T-helper 17 cell (primary cell): ENCODE measurements at places on chromosomes 3 and 15.

GRCh38 chr3:64915778-64916177 lies 228.0 kb upstream of the ADAMTS9 start:
- no peak for DNase-seq

DNA sequence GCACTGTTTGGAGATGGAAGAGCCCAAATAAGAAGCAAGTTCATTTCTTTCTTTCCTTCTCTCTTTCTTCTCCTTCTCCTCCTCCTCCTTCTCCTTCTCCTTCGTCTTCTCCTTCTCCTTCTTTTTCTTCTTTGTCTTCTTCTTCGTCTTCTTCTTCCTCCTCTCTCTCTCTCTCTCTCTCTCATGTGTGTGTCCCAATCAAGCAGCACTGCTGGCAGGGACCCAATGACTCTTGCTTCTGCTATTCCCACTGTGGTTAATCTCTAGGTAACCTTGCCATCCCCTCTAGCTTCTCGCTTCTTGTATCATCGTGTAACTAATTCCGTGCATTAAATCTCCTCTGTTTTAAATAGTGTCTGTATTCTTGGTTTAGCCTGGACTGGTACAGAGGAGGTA lies 26.1 kb upstream of the ZNF280D start:
- DNase-seq: no peak

GRCh38 chr3:31106204-31106603 lies 211.7 kb upstream of the GADL1 start:
- DNase-seq: no peak

- no peak for DNase-seq
These were observed 17.8 kb downstream of the DIPK2A start for GRCh38 chr3:143989461-143989860.

- no peak for DNase-seq
These were observed 515.2 kb upstream of the CCDC54 start for GRCh38 chr3:106862067-106862466.

DNA sequence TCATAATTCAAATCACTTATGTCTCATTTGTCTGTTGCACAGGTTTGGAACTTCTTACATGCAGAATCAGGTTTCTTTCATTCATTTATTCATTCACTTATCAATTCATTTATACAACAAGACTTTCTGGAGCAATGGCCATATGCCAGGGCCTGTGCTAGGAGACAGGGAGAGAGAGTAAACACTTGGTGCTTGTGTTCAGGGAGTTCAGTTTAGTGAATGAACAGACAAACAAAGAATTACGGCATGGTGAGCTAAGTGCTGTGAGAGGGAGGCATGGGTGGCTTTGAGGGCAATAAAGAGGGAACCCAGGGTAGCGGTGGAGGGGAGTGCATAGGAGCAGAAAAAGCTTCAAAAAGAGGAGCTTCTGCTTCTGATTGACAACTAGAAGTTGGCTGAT lies 8.5 kb upstream of the IREB2 start:
- DNase-seq: no peak

GRCh38 chr3:189766416-189766815 lies 135.2 kb downstream of the TP63 start:
- DNase-seq: no peak

DNA sequence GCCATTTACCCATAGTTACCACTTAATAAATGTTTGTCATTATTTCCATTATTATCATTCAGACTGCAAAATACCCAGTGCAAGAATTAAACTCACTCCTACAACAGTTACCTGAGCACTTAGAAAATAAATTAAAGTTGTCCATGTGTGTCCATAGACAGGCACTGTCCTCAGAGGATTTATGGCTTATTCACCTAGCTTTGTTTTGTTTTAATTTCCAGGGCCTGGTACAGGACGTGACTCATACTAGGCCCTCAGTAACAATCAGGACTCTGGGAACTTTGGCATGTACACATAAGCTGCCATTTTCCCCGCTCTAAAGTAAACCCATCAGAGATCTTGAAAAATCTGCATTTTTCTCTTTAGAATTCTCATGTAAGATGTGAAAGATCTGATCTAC lies 458.5 kb upstream of the ARRDC4 start:
- no peak for DNase-seq

- DNase-seq: no peak
These were observed 270.0 kb upstream of the HES1 start for GRCh38 chr3:193865896-193866480.

GRCh38 chr15:89458440-89458839 lies 37.9 kb downstream of the RHCG start:
- DNase-seq: no peak

DNA sequence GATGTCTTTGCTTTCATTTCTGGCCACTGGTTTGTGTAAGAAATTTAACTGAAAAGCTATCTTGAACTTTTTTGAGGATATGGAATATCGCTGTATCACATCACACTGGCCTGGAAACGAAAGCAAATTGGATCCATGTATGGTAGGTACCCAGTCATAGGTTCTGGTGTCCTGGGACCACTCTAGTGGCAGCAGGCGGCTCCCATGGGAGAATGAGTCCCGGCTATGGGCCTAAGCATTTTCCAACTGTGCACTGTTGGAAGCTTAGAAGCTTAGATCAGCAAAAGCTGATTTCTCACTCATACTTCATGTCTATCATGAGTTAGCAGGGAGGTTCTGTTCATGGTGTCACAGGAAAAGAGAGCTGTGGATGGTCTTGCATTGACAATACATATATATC lies 323.2 kb downstream of the PLCL2 start:
- DNase-seq: no peak

DNA sequence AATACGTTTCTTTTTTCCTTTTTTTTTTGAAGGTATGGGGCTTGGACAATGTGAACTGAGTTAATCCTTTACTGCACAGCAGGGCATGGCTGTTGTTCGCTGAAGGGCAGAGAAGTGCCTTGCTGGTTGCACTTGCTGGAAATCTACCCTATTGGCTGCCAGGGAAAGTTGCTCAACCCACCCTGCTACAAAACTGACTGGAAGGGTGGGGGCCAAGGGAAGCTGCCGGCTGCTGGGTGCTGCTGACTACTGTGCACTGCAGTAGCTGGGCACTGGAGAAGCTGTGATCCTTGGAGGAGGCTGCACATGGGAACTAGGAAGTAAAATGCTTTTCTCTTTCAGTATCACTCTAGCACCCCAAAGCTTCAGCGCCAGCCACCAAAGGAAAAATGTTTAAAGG lies 70.5 kb downstream of the ETV5 start:
- DNase-seq: no peak

GRCh38 chr15:100101426-100102089 lies 240.2 kb downstream of the ADAMTS17 start:
- no peak for DNase-seq

DNA sequence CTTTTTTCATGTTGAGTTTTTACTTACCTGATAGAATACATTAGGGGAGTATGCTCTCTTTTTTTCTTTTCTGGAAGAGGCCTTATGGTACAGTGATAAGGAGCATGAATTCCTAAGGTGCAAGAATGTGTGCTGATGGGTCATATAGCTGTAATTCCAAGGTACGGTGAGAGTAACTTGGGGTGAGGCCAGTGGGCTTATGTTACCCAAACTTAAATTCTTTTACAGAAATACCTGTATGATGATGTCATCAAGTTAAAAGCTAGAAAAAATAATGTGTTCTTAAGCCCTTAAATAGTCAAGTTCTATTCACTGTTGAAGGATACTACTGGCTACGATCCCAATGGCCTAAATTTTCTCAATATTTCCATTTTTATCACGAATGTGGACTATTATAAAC lies 111.2 kb downstream of the GMPS start:
- DNase-seq: no peak

DNA sequence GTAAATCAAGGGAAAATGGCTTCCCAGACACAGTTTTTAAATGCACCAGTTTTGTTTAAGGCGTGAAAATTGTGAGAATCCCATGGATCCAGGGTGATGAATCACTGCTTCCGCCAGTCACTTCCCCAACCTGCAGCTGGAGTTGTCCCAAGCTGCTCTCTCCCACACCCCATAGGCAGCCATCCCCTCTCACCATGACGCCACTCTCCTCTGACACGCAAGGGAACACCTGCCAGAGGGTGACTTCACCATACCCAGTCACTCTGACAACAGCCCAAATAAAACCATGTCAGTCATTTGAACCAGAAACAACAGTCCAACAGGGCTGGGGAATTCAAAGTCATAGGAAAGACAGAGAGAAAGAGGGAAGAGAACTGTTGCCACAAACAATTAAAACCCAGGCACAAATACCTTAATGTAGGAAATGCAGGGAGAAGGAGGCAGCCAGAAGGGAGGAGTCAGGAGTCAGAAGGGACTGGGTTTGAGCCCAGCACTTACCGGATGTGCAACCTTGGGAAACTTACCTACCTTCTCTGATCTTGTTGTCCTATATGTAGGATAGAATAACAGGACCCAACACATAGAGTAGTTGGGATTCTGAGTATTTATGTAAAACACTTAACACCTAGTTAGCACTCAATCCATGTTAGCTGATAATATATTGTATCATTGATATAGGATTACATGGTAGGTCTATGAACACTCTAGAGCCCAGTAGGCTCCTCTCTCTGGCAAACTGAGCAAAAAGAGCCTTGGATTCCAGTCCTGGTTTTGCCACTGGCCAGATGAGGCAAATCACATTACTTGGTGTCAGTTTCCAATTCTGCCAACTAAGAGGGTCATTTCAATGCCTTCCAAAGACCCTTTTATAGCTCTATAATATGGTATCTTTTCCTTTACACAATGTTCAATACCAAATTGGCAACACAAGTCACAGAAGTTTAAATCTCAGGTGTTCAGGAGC lies 326.3 kb upstream of the ICE2 start:
- no peak for DNase-seq

- DNase-seq: no peak
These were observed 12.6 kb downstream of the OSBPL10 start for GRCh38 chr3:31968369-31968926.

DNA sequence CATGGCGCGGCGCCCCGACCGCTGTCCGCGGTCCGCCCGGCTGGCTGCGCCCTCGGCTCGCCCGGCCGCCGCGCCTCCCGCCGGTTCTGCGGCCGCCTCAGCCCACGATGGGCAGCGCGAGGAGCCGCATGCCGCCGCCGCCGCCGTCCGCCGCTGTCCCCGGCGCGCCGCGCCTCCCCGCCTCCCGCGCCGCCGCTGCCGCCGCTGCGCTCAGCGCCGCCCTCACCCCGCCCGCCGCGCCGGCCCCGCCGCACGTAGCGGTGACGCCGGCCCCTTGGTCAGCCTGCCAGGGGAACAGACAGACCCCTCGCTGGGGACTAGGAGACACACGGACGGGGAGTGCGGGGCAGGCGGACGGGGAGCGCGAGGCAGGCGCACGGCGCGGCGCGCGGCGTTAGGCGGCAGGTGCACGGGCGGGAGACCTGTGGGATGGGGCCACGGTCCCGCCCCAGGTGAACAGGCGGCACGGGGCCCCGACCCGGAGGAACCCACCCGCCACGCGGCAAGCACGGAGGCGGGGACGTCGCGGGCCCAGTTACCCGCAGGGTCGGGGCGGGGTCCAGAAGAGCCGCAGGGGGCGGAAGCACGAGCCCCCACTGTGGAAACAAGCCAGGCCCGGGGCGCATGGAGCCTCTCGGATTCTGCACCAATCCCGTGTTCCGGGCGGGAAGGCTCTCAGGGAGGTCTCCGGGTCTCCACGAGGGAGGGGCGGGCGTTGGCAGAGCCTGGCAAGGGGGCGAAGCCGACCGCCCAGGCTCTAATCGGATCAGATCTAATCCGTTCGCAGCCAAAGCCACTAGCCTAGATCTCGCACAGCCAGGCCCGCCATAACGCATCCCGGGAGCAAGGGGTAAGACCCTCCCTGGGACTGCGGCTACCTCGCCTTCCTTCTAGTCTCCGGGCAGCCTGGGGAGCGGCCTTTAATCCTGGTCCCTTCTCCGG lies at the start of gene CSPG5:
CSPG5 (minus strand) TSS at position 175 of the 942 bp plus-strand sequence; CDS start at position 3, 172 bp downstream.
- peak; percentile 27 for DNase-seq

DNA sequence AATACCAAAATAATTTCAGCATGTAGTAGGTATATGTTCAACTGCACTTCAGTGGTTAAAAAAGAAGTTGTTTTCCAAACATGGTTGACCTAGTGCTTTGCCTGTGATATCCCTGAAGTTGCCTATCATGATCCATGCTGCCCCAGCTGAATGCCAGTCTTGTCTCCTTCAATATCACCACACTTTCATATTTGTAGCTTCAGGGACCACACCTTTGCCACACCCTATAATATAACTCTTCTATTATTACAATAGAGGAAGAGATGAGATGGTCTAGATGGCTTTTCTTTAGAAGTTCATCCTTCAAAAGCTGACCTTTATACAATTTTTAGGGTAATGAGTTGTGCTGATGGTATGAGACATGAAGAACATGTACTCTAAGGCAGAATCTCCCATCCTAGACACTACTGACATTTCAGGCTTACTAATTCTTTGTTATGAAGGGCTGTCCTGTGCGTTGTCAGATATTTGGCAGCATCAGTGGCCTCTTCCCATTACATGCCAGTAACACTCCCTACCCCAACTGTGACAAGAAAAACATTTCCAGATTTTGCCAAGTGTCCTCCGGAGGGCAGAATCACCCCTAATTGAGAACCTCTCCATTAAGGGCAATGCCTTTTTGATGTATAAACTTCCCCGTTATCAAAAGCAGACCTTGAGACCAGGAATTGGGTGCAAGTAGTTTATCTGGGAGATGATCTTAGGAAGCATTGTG lies 76.2 kb upstream of the PLCL2 start:
- no peak for DNase-seq

DNA sequence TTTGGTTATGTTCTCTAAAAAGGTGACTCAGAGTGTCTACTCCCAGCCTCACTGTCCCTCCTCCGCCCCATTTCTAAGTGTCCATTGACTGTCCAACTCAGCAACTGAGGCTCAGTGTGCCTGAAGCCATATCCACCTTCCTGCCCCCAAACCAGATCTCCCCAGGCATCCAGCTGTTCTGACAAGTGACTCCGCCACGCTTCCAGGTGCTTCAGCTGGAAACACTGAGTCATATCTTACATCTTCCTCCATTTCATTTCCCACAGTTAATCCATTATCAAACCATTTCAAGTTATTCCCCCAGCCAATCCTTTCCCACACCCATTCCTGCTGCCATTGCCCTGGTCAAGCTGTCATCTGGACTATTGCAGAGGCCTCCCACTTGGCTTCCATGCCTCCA lies 17.1 kb downstream of the MAGEF1 start:
- no peak for DNase-seq

- DNase-seq: no peak
These were observed 130.1 kb upstream of the CCDC54 start for GRCh38 chr3:107247116-107247515.

DNA sequence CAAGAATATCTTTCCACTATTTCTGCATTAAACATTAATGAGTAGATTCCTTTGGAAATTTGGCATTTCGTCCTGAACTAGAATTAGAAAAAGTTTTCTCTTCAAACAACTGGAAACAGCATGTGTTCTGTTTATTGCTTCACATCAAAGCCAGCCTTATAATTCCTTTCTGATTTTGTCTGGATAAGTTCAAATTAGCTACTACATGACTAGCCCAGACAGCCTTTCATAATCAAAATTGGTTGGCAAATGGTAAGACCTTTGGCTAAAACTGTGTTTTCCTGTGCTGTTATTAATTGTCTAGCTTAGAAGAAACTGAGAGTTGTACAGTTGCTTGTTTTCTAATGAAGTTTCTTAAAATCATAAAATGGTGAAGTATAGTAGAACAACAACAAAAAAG lies 52.7 kb upstream of the P3H2 start:
- DNase-seq: no peak

DNA sequence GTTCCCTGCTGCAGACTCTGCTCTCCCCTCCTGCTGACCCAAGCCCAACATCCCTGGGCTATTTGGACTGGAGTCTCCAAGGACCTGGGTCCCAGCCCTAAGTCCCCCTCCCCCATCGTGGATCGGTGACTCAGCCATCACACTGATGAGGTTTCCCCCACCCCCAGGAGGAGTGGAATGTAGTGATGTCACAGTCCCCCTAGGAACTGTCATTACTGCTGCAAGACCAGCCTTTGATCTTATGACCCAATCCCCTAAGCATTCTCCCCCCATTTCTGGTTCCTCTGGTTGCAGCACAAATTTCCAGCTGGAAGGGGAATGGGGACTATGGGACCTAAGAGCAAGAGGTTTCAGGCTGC lies 63.4 kb upstream of the CSPG4 start:
- no peak for DNase-seq
